ENCODE measurements at places on chromosomes 1 and 21.

GRCh38 chr1:28127617-28128257 lies 39.3 kb upstream of the EYA3 start:
- no peak for DNase-seq

DNA sequence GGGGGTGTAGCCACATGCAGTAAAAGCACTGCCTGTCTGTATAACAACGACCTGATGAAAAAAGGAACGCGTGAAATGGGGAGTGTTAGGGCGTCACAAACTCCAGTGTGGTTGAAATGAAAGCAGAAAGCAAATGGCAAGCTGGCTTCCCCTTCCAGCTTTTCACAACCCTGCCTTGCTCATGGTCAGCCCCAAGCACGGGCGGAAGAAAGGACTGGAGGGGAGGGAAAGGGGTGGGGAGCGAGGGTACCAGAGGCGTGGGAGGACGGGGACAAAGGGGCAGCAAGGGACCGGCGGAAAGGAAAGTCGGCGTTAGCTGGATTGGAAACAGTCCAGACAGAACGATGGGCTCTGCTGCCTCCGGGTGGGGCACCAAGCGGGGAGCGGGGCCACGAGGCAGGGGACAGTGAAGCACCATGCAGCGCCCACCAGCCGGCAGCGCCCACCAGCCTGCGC lies 9.6 kb downstream of the VPS26C start:
- DNase-seq = no peak

- DNase-seq = peak; percentile 48
Observed at GRCh38 chr1:24901791-24902470, 28.1 kb downstream of the RUNX3 start.

- peak; percentile 65 for DNase-seq
Observed at GRCh38 chr1:91736715-91737615, 149.0 kb downstream of the TGFBR3 start.

GRCh38 chr1:27003745-27004470 lies 8.7 kb downstream of the TENT5B start:
- no peak for DNase-seq

- no peak for DNase-seq
Observed at GRCh38 chr21:36208326-36209013, 51.8 kb downstream of the DOP1B start.

- DNase-seq = no peak
Observed at GRCh38 chr1:63524201-63524600, 876 bp downstream of the EFCAB7 start.

- no peak for DNase-seq
Observed at GRCh38 chr1:91672601-91673161, 172.0 kb downstream of the CDC7 start.

GRCh38 chr21:15138490-15138889 lies 73.7 kb upstream of the NRIP1 start:
- DNase-seq = no peak

DNA sequence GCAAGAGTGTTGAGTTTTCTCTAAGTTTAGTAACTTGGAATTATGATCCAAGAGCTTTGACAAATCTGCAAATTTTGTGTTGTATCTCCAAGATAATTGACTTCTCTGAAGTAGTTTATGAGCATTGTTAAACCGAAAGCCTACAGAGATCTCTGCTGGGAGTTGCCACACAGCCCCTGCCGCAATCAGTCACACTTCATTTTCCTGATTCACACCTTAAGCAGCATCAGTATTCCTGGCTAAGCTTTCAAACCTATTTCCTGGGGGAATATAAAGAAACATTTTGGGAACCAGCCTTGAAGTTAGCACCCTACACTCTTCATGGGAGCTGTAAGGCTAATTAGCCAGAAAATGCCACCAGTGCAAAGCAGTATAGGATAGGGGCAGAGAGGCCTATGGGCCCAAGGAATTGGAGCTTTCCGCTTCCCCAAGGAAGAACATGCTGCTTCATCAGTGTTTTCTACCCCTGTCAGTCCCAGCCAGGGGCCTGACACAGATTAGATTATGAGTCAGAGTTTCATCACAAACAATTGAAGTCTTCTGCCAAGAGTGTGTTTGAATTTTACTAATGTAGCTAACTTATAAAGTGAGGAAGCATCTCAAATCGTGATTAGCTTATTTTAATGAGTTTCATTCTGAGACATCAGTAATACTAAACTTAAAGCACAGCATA lies 23.2 kb upstream of the CACYBP start:
- no peak for DNase-seq
